ENCODE measurements at places on chromosomes 4 and X.

- DNase-seq, result no peak
These were observed 30.6 kb upstream of the LCORL start for GRCh38 chr4:18052158-18052557.

GRCh38 chr4:139300431-139301112 lies 733 bp upstream of the NAA15 start:
- peak; percentile 9 for DNase-seq

DNA sequence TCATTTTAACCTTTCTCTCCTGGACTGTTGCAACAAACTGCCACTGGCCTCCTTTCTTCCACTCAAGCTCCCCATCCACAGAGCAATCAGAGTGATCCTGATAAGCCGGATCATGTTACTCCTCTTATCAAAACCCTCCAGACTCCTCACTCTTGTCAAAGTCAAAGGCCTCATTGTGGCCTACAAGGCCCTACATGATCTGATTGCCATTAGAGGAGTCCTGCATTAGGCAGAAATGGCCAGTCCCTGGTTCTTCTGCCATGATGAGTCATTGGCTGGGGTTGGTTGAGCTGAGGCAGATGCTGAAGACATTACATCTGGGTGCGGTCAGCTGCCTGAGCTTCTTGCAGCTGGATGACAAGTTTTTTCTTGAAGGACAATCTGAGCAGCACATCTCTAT lies 32.7 kb upstream of the CASK start:
- DNase-seq, result no peak

- DNase-seq, result no peak
These were observed 66.9 kb upstream of the BMPR1B start for GRCh38 chr4:94690851-94691254.

DNA sequence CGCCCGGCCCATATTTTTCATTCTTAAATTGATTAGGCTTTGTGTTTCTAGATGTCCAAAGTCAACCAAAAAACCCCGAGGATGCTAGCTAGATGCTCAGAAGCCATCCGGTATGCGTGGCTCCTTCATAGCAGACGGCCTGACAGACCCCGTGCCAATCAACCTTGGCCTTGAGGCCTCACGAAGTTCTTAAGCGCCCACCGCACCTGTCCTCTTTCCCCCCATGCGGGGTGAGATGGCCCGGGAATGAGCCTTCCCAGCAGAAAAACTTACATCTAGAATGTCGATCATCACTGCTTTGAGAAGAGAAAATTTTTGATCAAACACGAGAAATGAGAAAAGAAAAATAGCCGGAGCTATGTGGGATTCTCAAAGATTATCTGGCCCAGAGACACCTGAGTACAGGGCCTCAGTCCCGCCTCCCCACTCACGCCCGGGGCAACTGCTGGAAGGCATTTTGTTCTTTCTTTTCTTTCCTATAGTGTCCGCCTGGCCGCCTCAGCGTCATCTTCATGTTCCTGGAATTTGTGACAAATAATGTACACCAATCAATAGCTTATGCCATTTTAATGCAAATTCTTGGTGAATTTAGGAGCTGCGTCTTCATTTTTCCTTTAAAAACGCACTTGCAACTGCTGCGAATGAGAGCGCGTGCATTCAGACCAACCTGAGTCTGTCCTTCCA lies 1.6 kb upstream of the NAT8L start:
- no peak for DNase-seq

- no peak for DNase-seq
These were observed 311.5 kb downstream of the TENM3 start for GRCh38 chr4:182554736-182555135.

GRCh38 chrX:37802028-37802427 lies 22.2 kb downstream of the CYBB start:
- DNase-seq, result no peak

DNA sequence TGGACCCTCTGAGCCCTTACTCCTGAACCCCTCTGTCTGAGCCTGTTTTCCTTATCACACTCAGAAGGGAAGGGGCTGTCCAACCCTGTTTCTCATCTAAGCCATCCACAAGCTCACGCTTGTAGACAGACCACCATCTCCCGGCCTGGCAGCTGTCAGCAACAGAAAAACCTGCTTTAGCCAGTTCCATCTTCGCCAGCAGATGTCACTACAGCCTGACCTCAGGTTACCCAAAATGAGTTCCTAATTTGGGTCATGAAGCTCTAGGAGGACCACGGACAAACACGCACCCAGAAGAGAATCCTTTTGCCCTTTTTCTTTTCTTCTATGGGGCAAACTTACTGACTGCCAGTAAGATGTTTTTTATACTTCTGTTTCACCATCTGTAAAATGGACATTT lies 445.4 kb downstream of the BCOR start:
- no peak for DNase-seq

DNA sequence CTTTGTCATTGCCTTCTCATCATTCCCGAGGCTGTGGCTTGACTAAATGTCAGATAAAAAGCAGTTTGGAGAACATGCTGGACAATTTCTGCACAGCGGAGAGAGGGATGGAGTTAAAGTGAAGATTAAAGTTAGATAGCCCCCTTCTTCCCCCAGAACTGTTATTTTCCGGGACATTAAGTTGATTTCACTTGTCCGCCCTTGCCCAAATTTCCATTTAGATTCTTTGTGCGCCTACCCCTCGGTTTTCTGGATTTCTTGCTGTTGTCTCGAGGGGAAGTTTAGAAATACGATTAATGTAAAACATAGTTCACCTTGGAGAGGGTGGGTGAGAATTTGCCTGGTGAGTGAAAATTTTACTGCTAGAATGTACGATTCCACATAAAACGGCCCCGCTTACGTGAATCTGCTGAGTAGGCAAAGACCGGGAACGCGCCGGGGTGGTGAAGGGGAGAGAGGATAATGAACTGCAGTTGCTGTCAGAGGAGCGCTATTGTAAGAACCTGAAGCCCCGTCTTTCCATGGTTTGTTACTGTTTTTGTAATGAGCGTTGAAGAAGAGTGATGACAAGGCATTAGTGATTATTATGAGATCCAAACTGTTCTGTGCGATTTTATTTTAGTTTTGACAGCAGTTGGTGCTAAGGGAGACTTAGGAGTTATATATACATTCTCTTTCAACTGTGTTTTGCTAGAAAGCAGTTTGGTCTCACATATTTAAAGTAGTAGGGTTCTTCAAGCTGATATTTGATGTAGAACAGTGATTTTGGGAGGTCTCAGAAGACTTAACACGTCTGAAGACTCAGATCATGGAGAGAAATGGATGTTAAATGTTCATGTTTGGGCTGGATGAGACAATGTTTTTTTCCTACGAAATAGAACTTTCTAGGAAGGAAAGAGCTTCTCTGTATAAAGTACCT lies 73.0 kb downstream of the AFF1 start:
- DNase-seq, result peak; percentile 56

- no peak for DNase-seq
These were observed 42.5 kb upstream of the GRID2 start for GRCh38 chr4:92261256-92261655.
